ENCODE measurements at places on chromosomes 12 and 14.

GRCh38 chr12:132518354-132518992, 28.5 kb downstream of the FBRSL1 start:
- no peak for DNase-seq

GRCh38 chr14:28196878-28197277, 569.7 kb upstream of the FOXG1 start:
- DNase-seq = no peak

GRCh38 chr14:58815161-58815701, 177.5 kb downstream of the DACT1 start:
- no peak for DNase-seq

DNA sequence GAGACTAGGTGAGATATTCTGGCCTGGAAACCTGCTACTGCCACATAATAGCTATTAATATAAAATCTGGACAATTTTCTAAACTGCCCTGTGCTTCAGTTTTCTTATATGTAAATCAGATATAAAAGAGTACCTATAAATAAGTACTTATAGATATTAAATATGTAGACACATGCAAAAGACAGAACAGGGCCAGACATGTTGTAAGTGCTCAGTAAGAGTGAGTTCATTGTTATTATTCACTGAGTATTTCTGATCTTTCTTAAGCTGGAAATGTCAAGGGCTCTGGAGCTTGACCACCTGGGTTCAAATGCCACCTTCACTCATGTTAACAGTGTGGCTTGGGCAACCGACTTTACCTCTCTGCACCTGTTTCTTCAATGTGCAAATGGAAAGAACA, 179.8 kb downstream of the GALC start:
- no peak for DNase-seq
